AG20443 (cell line): ENCODE measurements at places on chromosomes 6 and 20.

- no peak for DNase-seq
Measured at GRCh38 chr20:49909499-49910339, 5.6 kb downstream of the SPATA2 start.

- peak; percentile 91 for DNase-seq
Measured at GRCh38 chr6:29627755-29628418, 5.1 kb downstream of the GABBR1 start.

DNA sequence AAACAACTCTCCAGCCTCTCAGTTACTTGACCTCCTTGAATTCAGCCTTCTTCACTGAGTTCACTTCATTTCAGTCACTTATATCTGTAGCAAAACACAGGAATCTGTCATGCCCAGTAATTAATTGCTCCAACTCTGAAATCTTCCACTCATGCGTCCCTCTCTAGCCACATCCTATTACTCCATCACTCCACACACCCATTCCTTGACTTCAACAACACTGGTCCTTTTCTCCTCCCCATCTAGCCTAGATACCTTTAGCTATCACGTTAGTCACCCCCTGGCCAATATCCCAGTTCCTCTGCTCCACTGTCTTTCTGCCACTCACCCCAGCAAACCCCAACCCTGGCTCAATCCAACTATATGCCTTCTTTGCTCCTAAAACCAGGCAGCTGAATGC lies 7.7 kb downstream of the ZHX3 start:
- peak; percentile 59 for DNase-seq

GRCh38 chr6:32845384-32845884 lies 1.6 kb upstream of the PSMB8 start:
- DNase-seq, result no peak

GRCh38 chr6:109740787-109741186 lies 49.7 kb downstream of the FIG4 start:
- DNase-seq, result no peak

DNA sequence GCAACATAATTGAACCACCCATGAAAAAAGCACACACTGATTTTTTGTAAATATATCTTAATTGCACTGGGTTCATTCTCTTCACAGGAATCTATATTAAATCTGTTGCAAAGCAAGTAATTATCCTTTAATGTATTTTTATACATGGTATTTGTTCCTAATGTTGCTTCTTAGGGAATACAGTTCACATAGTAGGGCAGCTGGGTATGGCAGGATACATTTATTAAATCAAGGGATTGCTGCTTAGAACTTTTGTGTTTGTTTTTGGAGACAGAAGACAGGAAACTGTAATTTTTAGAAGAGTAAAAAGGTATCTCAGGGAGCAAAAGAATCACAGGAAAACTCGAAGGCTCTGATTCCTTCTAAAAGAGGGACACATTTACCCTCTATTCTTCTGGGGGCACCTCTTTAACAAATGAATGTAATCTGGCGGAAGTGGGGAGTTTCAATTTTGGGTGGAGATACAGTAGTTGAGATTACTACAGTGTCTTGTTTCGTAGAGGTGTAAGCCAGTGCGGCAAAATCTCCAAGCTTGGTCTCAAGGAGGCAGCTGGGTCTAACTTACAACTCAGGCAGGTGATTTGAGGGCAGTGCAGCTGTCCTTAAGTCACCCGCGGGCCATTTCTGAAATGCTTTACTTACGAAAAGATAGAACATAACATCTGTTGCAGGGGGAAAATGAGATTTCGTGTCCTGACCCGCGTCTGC lies 812 bp upstream of the SMIM13 start:
- DNase-seq, result no peak

GRCh38 chr6:54491431-54491830 lies 183.2 kb downstream of the TINAG start:
- DNase-seq, result no peak

- DNase-seq, result no peak
Measured at GRCh38 chr6:36083446-36083845, 46.9 kb upstream of the MAPK13 start.

GRCh38 chr6:159201336-159201735 lies 32.1 kb downstream of the FNDC1 start:
- no peak for DNase-seq

GRCh38 chr6:155177363-155177961 lies 86.4 kb upstream of the CLDN20 start:
- DNase-seq, result peak; percentile 37

DNA sequence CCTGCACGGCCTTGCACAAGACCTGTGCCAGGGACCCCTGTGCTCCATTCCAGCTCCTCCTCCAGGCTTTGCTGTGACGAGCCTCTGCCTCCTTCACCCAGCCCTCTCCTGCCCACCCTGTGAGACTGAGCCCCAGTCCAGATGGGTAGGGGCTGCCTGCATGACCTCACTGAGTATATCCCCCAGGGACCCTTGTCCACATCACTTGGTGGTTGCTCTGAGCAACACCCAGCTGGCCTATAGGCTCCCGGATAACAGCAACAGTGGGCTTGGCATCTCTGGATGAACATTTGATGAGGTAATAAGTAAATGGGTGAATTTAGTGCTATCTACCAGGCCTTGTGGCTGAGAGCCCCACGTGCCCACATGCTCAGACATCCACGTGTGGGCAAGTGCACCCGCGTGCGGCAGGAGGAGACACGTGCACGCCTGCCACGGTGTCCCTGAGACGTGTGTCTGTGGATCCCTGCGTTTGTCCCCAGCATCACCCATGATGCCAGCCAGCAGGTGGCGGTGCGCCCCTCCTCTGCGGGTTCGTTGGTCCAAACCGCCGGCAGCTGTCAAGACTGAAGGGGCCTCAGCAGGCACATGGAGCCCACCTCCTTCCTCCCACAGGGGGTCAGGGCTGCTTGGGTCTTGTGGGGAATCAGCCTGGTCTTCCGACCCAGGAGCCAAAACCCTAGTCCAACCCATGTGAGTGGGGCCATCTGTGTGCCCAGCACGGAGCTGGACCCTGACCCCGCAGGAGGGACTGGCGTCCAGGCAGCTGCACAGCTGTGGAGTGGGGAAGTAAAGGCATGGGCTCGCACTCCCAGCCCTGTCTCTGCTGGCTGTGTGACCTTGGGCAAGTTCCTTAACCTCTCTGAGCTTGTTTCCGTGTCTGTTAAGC lies 45.9 kb downstream of the FGD2 start:
- DNase-seq, result peak; percentile 88
